ENCODE measurements at places on chromosomes 13 and 19.

DNA sequence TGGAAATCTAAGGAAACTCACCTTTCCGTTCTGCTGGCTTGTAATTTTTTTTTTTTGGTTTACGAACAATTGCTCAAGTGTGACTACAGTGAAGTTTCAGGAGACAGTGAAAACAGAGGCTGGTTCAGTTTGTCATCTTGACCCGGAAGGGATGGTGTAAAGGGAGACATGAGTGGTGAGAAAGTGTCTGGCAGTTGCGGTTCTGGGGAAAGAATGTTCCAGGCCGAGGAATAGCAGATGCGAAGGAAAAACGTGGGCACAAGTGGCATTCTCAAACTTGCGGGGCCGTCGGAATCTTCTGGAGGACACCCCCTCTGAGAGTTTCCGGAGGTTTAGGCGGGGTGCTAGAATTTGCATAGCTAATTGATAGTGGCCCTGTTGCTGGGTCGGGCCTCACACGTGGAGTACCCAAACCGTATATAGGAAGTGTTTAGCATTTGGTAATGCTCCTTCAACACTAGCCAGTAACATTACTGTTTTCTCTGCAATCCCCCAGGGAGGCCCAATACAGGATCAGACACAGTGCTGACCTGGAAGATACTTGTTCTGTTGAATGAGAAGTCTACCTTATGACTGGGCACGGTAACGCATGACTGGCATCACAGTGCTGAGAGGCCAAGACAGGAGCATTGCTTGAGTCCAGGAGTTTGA is 2.8 kb upstream of the TNFSF9 start:
- DNase-seq, result no peak

GRCh38 chr13:103030776-103031175 is 35.4 kb downstream of the SLC10A2 start:
- no peak for DNase-seq

DNA sequence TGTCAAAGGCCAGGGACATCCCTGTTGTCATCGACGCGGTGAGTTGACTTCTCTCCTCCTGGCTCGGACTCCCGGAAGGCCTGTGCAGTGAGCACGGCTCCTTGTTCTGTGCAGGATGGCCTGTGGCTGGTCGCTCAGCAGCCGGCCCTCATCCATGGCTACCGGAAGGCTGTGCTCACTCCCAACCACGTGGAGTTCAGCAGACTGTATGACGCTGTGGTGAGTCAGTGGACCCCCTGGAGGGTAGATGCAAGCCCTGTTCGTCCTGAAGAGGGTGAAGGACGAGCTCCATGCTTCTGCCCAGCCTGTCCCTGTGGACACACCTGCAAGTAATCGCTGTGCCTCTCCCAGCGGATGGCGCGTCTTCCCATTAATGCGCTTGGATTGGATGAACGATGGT is 19.2 kb downstream of the NAXD start:
- no peak for DNase-seq

GRCh38 chr13:27465611-27466010 is 15.2 kb upstream of the MTIF3 start:
- no peak for DNase-seq

DNA sequence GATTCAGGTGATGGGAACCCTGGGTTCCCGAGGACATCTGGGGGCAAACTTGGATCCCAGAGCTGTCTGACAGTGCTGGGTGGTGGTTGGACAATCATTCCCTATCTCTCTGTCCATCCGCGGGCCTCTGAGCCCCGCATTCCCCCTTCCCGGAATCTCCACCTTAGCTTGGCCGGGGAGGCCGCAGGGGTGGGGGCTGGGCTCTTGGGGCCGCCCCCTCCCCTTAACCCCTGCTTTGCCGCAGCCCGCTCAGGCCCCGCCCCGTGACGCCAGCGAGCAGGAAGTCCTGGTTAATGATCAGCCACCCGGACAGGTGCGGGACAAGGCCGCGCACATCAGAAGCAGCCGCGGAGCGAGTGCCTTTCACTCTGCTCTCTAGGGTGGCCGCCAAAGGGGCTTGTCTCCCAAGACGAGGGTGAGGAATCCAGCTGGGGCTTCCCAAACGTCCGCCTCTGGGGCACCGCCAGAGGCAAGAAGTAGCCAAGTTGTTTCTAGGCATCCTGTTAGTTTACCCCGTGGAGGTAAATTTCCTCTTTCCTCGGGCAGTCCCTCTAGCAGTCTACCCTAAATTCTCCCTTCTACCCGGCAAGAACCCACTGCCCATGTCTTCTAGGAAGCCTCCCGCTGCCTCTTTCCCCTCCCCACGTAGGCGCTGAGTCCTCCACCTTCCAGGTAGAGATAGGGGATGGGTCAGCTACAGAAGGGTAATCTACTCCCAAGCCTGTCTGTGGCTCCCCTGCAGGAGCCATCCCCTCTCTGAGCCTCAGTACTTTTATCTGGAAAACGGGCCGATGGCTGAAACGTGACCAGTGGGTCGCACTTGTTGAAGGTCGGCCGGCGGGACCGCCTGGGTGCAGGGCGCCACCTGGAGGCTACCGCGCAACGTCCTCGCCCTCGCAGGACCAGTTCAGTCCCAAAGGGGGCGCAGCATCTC is 3.0 kb downstream of the IRF2BP1 start:
- peak; percentile 92 for DNase-seq

DNA sequence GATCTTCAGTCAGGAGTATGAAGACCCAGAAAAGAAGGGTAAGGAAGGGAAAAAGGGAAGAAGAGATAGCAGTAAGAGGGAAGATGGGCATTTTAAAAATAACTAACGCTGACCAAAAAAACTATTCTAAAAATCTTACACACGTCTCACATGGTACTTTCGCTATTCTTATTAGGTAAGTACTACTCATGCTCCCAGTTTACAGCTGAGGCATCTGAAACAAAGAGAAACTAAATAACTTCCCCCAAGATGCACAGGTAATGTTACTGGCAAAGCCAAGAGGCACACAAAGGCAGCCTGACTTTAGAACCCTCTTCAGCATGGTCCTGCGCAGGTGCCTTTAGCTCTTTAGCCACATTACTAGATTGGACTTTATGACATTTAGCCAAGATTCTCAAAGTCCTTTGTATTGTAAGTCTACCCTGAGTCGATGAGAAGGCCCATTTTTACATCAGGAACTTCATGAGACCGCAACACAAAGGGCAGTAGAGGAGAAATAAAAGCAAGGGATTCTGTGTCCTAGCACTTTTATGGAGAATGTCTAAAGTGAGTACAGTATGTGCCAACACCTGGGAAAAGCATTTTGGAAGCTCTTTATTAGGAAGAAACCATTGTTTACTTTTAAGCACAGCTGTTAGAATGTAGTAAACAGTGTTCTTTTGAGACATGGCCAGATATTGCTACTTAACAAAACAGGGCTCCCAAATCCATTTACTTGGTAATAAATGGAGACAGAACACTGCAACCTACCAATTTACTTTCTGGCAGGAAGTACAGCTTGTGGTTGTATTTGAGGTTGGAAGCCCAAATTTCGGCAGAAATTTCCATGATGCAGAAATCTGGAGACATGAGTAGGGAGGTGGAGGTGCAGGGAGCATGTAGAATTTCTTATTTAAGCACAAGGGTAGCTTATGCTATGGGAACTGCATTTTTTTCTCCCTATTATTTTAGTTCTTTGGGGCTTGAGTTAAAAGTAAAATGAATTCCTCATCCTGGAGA is 250.7 kb downstream of the KCTD12 start:
- no peak for DNase-seq

DNA sequence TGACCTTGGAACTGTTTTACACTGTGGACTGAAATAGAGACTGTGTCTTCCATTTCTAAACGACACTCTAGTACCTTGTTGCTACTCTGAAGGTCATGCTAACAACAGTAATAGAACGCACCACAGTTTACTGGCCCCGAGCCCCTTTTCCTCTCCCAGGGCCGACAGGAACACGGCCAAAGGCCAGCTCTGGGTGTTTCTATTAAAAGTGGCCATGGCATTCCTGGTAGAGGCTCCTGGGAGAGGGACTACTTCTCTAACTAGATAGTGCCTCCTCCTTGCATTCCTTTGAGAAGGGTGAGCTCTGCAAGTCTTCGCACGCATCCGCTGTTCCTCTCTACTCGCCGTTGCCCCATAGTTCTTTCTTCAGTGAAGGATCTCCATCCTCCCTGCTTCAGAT is 18.7 kb upstream of the SIAH3 start:
- no peak for DNase-seq

DNA sequence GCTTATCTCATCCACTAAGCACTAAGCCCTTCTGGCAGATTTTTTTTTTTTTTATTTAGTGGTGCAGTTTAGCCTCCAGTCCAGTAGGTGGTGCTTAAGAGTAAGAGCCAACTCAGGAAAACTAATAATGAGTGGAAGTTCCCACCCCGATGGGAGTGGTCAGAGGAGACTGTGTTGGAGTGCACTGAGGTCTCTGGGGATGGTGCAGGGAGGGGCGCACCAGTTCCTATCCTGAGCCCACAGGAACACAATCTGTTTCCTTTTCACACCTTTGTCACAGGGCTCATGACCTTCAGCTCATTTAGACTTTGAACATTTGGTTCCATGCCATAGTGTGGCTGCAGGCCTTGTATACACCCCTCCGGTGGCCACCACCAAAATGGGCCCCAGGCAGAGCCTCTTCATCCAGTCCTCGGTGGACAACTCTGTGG is 367.4 kb downstream of the SPRY2 start:
- DNase-seq, result no peak

- no peak for DNase-seq
Measured at GRCh38 chr19:23802290-23802689, 43.6 kb upstream of the ZNF681 start.

DNA sequence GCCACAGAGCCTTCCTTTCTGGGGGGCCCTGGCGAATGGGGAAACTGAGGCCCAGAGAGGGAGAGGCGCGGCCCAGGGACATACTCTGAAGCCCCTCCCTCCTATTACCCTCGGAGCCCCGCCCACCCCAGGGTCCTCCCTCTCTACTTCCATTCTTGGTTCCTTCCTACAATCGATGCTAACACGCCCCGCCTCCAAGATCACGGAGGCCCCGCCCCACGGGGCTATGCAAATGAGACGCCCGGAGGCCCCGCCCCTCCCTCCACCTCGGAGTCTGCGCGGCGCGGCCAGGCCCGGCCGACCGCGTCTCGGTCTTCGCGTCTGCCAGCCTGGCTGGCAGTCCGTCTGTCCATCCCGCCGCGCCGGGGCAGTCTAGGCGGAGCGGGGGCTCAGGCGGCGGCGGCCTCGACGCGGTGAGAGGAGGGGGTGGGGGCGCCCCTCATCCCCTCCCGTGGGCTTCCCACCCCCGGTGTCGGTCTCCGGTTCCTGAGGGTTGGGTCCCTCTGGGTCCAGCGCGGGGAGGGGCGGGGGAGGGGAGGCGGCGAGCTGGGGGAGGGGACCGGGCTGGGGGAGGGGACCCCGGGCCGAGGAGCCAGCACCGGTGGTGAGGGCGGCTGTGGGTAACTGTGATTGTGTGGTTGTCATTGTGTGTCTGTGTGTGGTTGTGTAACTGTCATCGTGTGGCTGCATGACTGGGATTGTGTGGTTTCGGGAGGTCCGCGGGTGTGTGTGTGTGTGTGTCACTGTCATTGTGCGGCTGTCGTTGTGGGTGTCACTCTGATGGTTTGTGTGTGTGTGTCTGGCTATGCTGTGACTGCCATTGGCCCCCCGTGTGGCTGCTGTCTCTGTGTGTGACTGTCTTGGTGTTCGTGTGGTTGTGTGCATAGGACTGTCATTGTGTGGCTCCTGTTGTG is at the start of gene PLPPR2:
TSS of gene PLPPR2 (plus strand) at position 273 of the 914 bp plus-strand sequence. CDS start 2,242 bp downstream, outside the sequence.
- DNase-seq, result peak; percentile 91

GRCh38 chr19:46904114-46905060 is 43.6 kb downstream of the ARHGAP35 start:
- no peak for DNase-seq

GRCh38 chr13:26759907-26760831 is at the start of gene GPR12:
Gene GPR12 (minus strand): TSS chr13:26760786. CDS start chr13:26759827, 959 bp downstream.
- DNase-seq, result no peak

DNA sequence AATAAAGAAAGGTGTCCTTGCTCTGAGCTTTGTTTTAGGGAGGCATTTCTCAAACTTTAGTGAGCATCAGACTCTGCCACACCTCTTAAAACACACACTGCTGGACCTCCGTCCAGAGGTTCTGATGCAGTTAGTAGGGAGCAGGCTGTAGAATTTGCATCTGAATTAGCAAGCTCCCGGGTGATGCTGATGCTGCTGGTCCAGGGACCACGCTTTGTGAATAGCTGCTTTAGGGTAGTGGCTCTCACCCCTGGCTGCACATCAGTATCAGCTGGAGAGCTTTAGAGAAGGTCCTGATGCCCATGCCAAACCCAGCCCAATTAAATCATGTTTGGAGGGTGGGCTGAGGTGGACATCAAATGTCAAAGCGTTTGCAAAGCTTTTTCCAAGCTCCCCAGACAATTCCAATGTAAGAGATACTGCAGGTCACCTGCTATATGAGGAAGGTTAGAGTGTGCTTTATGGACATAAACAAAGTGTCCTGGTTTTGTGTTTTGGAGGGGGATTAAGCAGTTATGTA is 3.6 kb downstream of the HTR2A start:
- DNase-seq, result no peak

DNA sequence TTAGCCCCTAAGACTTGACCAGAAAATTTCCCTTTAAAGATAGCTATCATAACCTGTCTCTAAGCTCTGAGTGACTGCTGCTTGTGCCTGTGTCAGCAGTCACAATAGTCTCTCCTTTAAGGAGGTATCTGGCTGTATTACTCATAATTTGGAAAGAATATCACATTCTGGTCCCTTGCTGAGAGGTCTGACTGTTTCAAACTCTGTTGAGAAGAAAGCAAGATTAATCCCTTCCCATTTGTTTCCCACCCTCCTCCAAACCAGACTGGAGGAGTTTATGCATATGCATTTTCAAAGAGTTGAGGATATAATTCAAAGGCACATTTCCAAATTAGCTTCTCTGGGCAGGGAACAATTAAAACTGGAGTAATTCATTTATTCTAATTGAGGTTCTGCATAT is 2.3 kb downstream of the HTR2A start:
- no peak for DNase-seq

GRCh38 chr13:112857914-112858490 is 111.0 kb upstream of the MCF2L start:
- DNase-seq, result no peak

DNA sequence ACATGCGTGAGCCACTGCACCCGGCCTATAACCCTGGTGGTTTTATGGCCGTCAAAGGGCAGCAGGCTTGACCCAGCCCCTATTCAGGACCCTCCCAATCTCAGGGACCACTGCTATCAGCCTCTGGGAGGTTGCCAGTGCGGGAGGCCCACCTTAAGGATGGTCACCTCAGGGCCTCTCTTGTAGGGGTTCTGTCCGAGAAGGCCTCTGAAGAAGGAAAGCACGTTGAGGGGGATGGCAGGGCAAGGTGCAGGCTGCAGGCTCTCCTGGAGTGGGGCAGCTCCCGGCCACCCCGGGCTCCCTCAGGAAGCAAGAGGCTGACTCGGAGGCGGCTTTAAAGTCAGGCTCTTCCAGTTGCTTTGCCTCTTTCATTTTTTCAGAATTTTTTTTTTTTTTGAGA is 6.0 kb upstream of the GRTP1 start:
- DNase-seq, result no peak

GRCh38 chr19:4298810-4299550 is 3.2 kb downstream of the TMIGD2 start:
- no peak for DNase-seq

- DNase-seq, result no peak
Measured at GRCh38 chr19:1308718-1309117, 23.0 kb downstream of the EFNA2 start.

All from activated CD8-positive, alpha-beta memory T cell treated with anti-CD3 and anti-CD28 coated beads, Interleukin-2, amount 50 U/mL, for 48 hours (primary cell).